ENCODE measurements at places on chromosomes 11 and 22.

DNA sequence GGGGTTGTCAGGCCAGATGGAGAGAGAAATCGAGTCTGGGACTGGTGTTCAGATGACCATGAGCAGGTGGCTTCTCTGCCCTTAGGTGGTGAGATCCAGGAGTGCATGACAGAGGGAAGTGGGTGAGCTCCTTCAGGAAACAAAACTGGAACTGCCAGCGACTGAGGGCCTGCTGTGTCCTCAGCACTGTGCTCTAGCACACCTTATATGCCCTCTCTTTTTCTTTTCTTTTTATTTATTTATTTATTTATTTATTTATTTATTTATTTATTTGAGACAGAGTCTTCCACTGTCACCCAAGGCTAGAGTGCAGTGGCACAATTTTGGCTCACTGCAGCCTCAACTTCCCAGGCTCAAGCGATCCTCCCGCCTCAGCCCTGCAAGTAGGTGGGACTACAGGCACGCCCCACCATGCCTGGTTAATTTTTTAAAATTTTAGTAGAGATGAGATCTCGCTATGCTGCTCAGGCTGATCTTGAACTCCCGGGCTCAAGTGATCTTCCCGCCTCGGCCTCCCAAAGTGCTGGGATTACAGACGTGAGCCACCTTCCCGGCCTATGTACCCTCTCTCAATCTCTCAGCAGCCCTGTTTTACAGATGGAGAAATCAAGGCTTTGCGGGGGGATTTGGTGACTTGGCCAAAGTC is 14.8 kb upstream of the RASD2 start:
- no peak for DNase-seq

DNA sequence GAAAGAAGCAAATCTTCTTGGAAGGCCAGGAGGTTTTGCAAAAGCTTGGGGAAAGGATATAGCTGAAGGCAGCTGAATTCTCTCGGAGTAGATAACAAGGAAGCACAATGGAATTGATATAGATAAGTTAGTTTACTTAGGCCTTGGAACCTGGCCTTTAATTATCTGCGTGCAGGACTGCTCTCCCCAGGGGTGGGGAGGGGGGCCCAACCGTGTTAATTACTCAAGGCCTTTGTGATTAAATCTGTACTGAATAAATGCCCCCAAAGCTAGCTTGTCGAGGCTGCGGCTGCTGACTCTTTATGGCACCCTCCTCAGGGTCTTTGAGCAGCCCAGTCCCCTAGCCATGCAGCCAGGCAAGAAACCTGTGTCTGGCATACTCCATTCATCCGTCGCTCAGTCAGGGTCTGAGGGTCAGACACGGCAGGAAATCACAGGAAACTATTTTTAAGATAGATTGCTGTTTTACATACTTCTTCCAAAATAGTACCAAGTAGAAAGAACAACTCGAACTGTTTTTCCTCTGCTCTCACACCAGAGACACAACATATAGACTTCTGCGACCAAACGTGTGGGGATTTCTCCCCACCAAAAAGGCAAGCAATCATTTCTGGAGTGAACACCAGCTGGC is 36.5 kb downstream of the MS4A2 start:
- no peak for DNase-seq

DNA sequence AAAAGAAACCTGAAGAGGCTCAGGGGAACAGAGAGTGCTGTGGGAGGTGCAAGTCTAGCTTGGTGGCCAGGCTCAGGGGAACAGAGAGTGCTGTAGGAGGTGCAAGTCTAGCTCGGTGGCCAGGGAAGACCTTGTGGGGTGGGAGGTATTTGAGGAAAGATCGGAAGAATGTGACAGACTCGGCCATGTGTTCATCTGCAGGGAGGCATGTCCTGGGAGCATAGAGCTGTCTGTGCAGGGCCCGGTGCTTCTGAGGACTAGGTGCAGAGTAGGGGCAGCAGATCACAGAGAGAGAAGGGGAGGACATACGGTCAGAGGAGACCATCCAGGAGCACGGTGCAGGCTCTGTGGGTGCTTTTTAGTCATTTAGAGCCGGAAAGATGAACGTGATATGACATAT is 10.8 kb downstream of the IFITM10 start:
- DNase-seq = no peak

GRCh38 chr11:120871924-120872323 is 152.0 kb upstream of the TBCEL start:
- DNase-seq = no peak

DNA sequence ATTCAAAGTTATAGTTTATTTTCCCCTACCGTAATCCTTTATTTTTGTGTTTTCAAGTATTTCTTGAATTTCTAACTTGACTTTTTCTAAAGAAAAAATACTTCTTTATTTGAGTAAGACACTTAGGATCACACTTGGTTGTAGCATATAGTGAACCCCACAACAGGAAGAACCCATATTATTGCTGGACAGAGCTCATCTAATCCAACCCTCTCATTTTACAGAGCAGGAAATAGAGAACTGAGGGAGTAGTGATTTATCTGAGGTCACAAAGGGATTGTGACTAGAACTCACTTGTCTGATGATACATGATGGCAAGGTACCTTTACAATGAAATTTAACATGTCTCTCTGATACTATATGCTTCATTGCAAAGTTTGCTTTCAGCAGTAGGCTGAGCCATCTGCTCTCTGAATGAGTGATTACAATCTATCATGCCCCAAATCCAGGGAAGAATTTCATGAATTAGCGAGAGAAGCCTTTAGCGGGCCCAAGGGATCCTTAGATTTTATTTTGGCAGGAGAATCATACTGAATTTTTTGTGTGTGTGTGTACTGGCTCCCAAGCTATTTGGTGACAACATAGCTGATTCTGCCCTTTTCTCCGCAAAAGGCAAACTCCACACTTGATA is 9.8 kb downstream of the SLC17A6 start:
- no peak for DNase-seq

- no peak for DNase-seq
These were observed 141.6 kb downstream of the BUD13 start for GRCh38 chr11:116631201-116631600.

DNA sequence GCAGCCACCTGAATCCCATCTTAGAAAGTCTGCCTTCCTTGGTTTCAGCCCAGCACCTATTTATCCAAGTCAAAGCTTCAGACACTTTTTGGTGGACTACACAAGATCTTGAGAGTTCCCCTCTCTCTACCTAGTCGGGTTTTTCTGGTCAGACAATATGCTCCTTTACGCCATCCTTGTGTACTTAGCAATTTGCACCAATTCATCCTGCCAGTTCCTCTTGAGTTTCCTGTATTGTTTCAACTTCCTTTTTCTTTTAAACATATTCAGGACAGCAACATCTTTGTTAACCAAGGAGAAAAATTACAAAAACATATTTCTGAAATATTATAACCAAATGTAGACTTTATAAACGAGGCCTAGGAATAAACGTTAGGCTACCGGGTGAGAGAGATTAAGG is 368.2 kb upstream of the CADM1 start:
- no peak for DNase-seq

DNA sequence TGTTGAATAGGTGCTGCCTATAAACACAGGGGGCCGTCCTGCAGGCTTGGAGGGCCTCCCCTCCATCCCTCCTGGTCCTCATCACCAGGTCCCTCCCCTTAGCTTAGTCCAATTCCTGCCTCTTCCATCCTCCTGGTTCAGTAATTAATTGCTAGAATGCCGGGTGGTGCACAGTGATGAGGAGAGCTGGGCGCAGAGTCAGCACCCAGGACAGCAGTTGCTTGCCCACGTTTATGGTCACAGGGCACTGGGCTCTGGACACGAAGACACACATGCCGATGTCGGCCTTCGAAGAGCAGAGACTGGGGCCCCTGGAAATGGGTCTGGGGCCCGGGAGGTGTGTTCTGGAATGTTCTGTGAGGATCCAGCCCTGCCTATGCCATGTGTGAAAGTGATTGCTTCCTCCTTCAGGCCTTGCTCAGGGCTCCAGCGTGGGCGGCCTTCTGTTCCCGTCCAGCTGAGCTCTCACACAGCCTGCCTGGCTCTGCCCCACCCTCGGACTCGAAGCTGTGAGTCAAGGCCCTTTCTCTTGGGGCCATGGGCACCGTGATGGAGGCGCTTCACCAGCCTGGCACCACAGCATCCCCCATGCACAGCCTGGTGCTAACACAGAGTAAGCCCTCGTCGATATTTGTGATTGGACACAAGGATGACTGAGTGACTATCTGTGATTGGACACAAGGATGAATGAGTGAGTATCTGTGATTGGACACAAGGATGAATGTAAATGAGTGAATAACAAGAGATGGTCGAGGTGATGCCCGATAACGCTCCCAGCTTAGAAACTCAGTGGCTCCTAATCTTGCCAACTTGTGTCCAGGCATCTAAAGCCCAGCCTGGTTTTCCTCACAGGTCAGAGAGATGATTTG is 884.7 kb downstream of the BRD1 start:
- DNase-seq = no peak

DNA sequence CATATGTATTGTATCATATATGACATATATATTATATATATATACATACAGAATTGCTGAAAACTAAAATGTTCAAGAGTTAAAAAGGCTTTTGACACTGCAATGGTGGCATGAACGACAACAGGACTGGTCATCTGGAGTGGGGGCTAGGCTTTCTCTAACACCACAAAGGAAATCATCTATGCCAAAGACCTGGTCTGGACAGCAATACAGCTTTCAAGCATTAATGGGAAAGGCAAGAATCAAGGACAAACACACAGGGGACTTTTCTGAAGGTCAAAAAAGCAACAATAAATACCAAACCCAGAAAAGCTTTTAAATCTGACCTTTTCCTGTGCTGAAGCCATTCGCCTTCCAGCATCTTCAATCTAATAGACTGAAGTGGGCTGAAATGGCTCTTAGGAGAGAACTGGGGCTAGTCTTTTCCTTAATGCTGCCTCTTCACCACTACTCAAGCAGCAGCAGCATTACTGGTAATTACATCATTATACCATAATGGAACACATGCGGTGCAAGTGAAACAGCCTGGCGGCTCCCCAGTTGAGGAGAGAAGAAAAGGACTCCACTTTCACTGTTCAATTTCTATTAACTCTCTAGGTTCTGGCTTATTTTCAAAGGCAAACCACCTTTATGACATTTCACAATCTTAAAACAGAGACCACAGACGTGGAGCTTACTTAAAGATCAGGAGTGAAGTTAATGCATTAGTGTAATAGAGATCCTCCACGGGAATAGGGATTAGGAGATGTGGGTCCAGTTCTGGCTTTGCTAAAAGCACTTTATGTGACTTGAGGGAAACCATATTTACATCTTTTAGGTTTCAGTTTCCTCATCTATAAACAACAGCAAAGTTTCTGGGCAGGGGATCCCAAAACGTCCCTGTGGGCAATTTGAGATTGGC is 63.0 kb downstream of the GAB2 start:
- DNase-seq = no peak

GRCh38 chr11:29361369-29361768 is 655.5 kb downstream of the KCNA4 start:
- DNase-seq = no peak

DNA sequence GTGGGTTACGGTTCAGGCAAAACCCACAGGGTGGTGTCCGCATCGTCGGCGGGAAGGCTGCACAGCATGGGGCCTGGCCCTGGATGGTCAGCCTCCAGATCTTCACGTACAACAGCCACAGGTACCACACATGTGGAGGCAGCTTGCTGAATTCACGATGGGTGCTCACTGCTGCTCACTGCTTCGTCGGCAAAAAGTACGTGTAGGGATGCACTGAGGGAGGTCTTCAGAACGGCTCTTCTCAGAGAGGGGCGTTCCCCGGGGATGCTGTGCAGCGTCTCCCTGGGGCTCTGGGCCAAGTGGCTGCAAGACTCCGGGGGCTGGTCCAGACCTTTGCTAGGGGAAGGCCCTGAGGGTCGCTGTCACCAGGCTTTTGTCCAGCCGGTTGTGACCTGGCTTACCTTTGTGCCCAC is 1.3 kb downstream of the ACR start:
- no peak for DNase-seq

DNA sequence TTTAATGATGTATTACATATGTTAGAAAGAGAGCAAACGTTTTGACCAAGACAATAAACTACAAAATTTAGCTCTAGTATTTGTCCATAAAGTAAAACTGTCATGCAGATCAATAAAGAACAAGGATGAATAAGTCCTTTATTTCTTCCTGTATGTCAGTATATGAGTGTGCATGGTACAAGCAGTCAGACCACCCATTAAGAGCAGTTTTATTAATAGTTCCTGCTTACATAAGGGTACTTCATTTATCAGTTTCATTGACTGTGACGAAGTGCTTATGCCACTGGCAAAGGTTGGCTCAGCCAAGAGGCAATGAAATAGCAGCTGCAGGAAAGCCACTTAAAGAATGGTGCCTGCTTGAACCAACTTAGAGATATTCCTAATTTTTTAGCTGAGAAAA is 913.0 kb upstream of the CNTN5 start:
- DNase-seq = no peak

- DNase-seq = no peak
These were observed 4.6 kb downstream of the GNB1L start for GRCh38 chr22:19849835-19850762.

DNA sequence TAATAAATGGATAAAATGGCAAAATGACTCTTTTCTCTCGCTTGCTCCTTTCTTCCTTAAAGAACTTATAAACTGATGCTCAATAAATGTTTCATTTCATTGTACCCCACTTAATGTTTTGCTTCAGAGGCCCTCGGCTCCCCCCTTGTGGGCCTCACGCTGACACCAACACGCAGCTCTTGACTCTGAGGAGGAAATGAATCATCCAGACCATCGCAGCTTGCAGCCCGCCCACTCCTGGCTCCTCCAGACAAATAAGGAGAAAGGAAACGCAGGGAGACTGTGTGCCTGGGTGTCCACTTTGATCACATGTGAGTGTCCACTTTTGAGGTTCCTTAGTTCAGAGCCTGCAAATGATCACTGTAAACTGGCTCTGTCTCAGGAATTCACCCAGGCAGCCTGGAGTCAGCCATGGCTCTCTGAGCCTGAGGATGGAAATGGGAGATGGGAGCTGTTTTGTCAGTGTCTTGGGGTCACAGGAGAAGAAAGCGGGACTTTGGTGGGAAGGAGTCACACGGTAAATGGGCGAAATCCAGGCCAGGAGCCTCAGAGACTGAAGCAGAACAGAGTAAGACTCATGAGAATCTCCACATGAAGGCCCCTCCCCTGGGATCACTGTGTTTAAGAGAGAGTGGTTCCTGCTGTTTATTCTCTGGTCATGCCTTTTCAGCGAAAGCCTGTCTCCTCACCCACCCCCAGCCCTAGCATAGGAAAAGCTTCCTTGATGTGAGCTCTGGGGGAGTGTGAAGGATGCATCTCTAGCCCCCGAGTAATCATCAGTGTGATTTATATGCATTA is 96.5 kb downstream of the CWC15 start:
- DNase-seq = no peak

GRCh38 chr11:26764315-26764714 is 42.5 kb upstream of the SLC5A12 start:
- DNase-seq = no peak

DNA sequence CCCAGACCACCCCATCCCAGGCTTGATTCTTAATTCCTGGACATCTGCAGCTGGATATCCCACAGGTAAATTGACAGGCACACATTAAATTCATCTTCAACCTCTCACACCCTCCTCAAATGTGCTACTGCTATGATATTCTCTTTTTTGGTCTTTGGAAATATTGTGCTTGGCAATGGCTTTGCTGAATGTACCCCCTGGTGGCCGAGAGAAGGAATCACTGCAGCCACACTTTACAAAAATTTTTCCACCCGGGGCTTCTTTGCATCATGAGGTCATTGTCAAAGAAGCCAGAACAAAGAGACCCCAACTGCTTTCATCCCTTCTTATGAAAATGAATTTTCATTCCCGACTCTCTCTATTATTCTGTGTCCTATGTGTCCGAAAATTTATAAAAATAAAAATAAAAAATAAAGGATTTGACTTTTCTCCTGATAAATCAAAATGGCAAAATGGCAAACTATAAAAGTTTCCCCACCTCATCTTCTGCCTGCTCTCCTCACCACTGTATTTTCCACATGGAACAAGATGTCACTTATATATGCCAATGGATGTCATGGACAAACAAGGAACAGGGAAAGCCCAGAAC is 15.0 kb upstream of the CYB5R2 start:
- no peak for DNase-seq
